Renal pelvis (tissue), 12 donors: ENCODE measurements at places on chromosomes 3 and 15. TPM values are rescaled to one million over a fixed set of nuclear protein-coding genes. Genes with fewer than 3 reads are reported as not detected.

DNA sequence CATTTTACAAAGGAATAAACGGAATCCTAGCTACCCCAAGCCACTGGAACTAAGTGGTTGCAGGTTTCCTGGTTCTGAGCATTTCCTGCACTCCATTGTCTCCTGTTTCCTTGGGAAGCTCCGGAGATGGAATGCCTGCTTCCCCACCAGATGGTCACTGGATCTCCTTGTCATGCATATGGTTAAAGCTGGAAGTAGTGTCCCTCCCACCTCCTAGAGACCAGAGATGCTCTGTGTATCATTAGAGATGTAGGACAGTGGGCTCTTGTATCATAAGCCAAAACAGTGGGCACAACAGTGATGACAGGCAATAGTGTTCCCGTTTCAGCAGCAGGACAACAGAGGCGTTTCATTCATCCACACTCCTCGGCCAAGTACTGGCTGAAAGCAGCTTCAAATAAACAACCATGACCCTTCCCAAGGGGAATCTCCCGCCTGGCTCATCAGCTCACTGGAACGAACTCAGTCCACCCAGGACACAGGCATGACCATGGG lies 136.2 kb upstream of the EIF1B start:
- DNase-seq, result no peak

The PIF1 gene
- polyA plus RNA-seq, result 16.3 TPM

- DNase-seq, result no peak
These were observed 27.4 kb downstream of the SPESP1 start for GRCh38 chr15:68957696-68958095.

The HESX1 gene
- polyA plus RNA-seq, result 2.6 TPM

The CHAC1 gene
- 3.8 TPM for polyA plus RNA-seq

The LRRC3B gene
- 1.4 TPM for polyA plus RNA-seq

GRCh38 chr3:21654241-21654640 lies 96.8 kb downstream of the ZNF385D start:
- no peak for DNase-seq

- no peak for DNase-seq
These were observed 59.1 kb upstream of the RASGRP1 start for GRCh38 chr15:38623744-38624143.

DNA sequence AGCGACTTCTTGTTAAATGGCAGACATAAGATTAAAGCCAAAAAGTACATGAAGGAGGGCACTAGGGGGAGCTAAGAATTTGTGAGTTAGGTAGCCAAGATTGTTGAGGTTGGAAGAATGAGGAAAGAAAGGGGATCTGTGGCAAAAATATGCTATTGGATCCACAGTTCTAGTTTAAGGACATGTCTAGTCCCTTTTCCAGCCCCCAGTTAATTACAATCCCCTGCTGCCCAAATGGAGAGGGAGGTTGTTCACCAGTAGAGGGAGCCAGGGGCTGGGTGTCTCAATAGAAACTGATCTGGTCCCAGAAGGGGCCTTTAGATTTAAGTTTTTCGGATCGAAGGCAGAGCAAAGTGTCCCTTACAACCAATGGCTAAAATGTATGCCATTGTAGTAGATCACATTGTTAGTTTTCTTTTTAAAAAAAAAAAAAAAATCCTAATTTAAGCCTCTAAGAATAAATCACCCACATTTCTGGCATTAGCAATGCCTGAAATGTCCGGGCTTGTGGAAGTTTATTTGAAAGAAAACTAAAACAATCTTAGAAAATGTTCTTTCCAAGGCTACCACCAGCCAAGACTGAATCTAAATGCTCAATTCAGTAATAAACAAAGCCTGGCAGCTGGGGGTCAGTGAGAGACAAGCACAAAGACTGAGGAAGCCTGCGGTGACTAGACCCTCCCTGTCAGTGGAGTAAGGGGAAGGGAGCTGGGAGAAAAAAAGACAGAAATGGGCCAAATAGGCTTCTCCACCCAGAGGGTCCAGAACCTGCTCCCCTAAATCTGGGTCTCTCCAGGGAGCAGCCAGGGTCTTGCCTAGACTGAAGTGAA lies 7.1 kb downstream of the COL8A1 start:
- no peak for DNase-seq

The TAGLN3 gene
- polyA plus RNA-seq, result 2.3 TPM

GRCh38 chr15:25057574-25057973 lies 102.8 kb downstream of the SNRPN start:
- DNase-seq, result no peak

DNA sequence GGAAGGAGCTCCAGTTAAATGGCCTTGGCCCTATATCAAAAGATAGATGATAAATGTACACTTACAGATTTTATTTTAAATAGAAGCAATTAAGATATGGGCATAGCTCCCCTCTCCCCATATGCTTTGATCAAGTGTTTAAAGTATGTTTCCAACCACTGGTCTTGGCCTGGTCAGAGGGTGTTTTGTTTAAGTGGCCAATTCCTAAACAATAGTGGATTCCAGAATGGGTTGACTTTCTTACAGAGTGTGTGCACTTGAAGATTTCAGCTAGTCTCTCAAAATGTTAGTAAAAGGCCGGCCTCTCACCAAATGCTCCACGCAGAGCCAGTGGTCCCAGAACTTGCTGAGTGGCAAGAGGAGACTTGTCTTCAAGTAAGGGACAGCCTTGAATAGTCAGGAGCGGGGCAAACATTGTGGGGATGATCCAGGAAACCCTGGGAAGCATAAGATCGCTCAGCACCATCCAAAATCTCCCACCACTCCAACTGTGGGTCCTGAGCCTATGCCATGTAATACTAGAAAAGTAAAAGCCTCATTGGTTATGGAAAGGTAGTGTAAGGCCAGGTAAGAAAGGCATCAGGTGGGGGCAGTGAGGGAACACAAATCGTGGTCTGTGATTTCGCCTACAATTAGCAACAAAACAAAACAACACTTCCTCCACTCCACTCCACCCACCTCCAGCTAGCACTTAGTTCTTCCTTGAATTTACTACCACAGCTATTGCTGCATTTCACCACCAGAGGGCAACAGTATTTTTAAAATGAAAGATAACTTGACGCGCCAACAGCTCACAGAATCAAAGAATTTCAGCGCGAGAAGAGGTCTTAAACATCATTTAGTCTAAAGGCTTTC lies 4.8 kb downstream of the RARRES1 start:
- peak; percentile 64 for DNase-seq

The DISP2 gene
- 0.58 TPM for polyA plus RNA-seq

DNA sequence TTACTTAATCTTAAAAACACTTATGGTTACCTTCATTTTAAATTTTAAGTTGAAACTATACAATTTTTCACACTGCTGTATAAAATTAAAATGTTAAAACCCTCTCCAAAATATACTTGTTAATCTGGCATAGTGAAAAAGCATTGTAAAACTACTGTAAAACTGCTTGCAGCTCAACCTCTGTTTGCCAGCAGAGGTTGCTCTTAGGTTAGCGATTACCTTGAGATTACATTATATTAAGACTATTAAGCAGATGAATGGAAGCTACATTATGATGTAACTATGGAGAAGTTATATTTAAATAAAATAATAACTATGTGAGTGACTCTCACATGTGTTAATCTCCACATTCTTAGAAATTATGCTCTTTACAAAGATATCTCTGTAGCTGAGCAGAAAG lies 143.6 kb upstream of the SLITRK3 start:
- DNase-seq, result no peak

DNA sequence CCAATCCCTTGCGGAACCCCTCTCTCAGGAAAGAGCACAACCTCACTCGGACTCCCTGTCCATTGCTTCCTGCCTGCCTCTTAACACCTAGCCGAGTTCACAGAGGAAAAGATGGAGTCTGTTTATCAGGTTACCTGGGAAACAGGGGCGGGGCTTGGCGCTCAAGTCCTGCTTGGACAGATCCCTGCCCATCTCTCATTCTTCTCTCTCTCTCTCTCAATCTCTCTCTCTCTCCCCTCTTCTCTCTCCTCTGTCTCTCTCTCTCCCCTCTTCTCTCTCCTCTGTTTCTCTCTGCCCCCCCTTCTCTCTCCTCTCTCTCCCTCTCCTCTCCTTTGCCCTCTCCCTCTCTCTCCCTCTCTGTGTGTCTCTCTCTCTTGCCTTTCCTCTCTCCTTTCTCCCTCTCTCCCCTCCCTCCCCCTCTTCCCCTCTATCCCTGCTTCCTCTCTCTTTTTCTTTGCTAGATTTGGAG lies at the start of gene EFHB:
Gene EFHB (minus strand): TSS at position 120 of the 469 bp plus-strand sequence. CDS start 199 bp downstream, outside the sequence.
- peak; percentile 24 for DNase-seq

DNA sequence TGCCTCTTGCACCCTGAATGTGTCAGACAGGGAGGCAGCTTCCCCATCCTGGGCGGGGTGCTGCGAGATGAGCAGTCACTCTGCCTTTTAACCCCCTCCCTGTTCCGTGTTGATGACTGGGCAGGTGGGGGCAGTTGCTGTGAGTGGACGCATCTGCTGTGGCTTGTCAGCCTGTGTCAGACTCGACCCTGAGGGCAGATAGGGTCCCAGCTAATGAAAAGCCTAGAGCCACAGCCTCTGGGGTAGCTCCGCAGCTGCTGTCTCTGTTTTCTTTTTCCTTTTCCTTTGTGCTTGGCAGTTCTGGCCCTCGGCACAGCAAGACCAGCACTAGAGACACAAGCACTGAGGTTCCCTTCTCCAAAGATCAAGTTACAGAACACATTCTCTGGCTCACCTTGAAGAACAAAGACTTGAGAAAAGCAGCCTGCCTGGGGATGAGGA lies 43.0 kb upstream of the GLCE start:
- no peak for DNase-seq

The LMAN1L gene
- polyA plus RNA-seq, result 0.04 TPM

DNA sequence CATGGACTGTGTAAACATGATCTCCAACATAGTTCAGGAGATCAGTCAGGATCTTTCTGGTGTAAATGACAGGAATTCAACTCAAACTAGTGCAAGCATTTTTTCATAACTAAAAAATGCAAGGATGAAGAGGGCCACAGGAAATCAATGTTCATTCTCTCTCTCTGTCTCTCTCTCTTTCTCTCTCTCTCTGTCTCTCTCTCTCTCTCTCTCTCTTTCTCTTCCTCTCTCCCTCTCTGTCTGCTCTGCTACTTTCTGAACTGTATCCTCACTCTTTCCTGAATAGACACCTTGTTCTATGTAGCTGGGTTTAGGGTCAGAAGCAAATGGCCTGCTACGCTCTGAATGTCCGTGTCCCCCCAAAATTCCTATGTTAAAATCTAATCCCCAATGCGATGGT lies 240.9 kb upstream of the UBE2E2 start:
- DNase-seq, result no peak

The PDE12 gene
- 11.8 TPM for polyA plus RNA-seq

The GNAT1 gene
- polyA plus RNA-seq, result 0.03 TPM

DNA sequence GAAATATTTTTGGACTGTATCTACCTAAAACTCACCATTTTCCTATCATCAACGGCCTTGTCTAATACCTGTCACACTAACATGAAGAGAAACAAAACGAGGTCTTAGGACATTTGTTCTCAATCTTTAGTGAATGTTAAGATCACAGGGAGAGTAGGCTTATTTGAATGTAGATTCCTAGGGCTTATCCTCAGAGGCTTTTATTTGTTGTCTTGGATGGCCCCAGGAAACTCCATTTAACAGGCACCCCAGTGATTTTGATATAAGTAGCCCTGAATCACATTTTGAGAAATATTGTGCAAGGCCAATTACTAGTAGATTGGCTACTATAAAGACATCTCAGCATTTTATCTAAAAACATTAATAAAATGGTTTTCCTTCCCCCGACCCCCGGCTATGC lies 367.4 kb downstream of the GAP43 start:
- DNase-seq, result no peak

DNA sequence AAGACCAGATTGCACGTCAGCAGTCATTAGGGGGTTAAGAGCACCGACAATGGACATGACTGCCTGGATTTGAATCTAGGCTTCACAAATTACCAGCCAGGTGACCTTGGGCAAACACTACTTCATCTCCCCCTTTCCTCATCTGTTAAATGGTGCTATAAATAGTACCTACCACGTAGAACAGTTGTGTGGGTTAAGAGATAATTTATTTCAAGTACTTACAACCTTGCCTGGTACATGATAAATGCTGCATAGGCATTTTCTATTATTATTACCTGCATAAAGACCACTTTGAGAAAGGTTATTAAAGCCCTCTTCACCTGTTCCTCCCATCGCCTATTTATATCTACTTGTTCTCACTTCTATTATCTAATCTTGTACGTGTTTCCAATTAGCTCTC lies 64.7 kb downstream of the BTD start:
- DNase-seq, result no peak

The NAALADL2 gene
- polyA plus RNA-seq, result 17.7 TPM

DNA sequence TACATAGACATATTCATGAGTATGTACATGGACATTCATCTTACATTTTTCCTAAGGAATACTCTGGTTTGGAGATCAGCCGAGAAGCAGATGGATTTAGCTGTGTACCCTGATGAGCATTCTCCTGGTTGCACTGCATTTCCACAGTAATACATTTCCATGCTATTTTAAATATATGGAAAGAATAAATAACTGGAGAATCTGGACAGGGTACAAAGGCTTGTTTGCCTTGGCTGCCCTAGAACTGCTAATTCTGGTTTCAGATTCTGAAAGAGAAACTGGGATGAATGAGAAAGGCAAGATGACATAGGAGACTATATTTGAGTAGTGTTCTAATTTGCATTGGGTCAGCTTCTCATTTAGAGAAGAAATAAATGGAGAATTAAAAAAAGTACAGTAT lies 190.8 kb upstream of the FAM3D start:
- no peak for DNase-seq

GRCh38 chr3:85502148-85502875 lies 543.5 kb downstream of the CADM2 start:
- DNase-seq, result no peak

The MAPK6 gene
- polyA plus RNA-seq, result 39.5 TPM

DNA sequence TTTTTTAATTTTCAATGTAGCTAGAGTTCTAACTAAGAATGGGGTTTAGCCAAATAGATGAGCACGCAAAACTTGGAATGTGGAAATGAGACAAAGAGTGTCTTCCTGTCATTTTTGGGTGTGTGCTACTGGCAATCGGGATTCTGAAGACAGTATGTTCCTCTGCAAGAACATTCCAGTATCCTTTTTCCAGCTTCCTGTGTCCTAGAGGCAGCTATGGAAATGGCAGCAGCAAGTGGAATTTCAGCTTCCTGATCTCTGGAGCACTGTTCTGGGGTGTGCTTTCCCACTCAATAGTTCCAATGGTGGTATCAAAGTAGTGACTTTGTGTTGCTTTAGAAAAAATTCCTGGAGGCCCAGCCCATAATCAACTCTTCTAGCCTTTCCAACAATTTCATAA lies 642.9 kb upstream of the KCNMB2 start:
- no peak for DNase-seq

The GABRR3 gene
- not detected for polyA plus RNA-seq

- DNase-seq, result no peak
These were observed 15.2 kb downstream of the GABRA5 start for GRCh38 chr15:26882112-26882511.

GRCh38 chr3:149702691-149703441 lies 45.0 kb upstream of the WWTR1 start:
- DNase-seq, result no peak

DNA sequence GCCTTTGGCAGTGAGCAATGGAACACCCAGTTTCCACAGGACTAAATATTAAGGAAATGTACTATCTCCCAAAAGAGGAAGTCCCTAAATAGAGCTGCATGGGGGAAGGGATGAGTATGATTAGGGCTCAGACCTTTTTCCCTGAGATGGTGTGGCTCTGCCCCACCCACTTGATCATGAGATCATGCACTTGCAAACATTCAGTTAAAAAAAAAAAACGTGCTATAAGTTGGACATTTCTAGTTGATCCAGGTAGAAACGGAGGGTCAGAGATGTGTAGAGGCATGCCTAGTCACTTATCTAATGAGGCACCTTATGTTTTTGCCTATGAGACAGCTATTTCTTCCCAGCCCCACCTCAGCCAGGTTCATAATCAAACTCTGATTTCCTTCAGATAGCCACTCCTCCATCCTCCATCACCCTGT lies 24.5 kb upstream of the SSR3 start:
- DNase-seq, result no peak
